ENCODE measurements at places on chromosomes 2 and 18.

- DNase-seq: no peak
Measured at GRCh38 chr18:51266773-51267172, 69.3 kb upstream of the MEX3C start.

- DNase-seq: no peak
Measured at GRCh38 chr18:24333084-24333483, 64.5 kb downstream of the OSBPL1A start.

GRCh38 chr2:61911510-61911909 is 6.0 kb downstream of the COMMD1 start:
- DNase-seq: no peak

DNA sequence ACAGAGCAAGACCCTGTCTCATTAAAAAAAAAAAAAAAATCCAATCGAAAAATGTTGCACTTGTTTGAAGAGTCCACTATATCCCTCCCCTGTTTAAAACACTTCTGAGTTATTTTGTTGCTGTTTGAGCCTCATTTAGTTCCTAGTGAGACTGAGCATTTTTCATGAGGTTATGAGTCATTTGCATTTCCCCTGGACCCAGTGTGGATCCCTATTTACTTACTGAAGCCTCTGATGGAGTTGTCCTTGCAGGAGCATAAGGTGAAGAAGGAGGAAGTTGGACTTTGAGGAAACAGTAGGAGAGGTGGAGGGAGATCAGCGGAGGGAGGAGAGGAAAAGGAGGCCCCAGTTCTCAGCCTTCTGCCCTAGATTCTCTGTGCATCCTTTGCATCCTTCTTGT is 5.1 kb downstream of the CXCR1 start:
- DNase-seq: no peak

DNA sequence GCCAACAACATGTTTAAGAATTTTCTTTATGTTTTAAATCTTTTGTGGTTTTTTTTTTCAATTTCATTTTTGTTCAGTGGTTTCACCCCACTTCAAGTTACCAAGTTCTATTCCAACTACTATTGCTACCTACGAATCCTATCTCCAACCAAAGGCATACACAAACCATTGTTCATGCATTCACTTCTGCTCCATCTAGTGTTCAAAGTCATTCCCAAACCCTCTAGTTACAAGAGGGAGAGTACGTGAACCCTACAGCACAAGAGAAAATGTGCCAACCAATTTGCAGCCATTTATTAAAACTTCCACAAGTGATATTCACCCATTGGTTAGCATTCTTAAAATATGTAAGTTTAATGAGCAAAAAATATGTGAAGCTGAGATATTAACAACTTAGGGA is 295.1 kb upstream of the KYNU start:
- DNase-seq: no peak

DNA sequence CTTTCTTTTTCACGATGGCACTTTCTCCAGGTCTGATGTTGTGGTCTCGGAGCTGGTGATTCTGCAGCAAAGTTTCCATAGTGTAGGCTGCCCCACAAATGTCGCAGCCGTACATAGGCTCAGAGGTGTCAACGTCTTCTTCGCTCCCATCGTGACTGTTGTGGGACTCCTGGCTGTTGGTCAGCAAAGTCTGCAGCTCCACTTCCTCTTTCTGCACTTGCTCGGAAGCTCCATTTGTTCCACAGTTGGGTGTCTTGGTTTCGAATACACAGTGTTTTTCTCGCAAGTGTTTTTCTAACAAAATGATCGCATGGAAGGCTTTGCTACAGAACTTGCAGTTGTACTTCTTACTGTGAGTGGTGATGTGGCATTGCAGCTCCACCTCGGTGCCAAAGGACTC is 126.8 kb downstream of the ZNF521 start:
- DNase-seq: no peak

DNA sequence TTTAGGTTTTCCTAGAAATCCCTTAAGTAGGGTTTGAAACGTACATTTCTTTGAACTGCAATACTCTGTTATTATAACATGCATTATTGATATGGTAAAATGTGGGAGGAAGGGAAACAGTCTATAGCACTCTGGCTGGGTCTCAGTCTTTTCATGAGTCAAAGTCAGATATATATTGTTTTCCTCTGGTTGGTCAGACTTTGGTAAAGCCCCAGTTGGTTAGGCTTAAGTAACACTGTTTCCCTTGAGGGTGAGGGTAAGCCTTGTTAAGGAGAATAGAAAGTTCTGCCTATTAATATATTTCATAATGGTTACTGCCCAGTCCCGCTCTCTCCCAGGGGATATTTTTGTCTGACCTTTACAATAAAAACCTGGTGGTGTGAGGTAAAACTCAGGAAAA is 44.7 kb upstream of the TNP1 start:
- DNase-seq: no peak

Data from kidney epithelial cell (primary cell).